ENCODE measurements at places on chromosomes 4 and X. TPM values are rescaled to one million over a fixed set of nuclear protein-coding genes. Genes with fewer than 3 reads are reported as not detected.

RTL9 gene
- 0.11 TPM for total RNA-seq

RAB41 gene
- total RNA-seq: not detected

ATP8A1 gene
- not detected for total RNA-seq

ASB5 gene
- not detected for total RNA-seq

PAGE5 gene
- not detected for total RNA-seq

LARP7 gene
- total RNA-seq: 16.8 TPM

Measured in mammary epithelial cell (primary cell).